ENCODE measurements at places on chromosomes 7 and 10.

- peak; percentile 15 for DNase-seq
These were observed 75.5 kb upstream of the CAPZA2 start for GRCh38 chr7:116786791-116787443.

- no peak for DNase-seq
These were observed 141.9 kb downstream of the CUX1 start for GRCh38 chr7:101959342-101959741.

GRCh38 chr7:137774793-137775201, 72.0 kb downstream of the DGKI start:
- no peak for DNase-seq

GRCh38 chr7:105196473-105196872, 182.5 kb downstream of the KMT2E start:
- no peak for DNase-seq
